Amygdala (tissue), 56 donors: ENCODE measurements at places on chromosomes 6 and 20.

- DNase-seq, result no peak
Observed at GRCh38 chr20:31573555-31574321, 31.4 kb upstream of the ID1 start.

GRCh38 chr6:27558028-27558724, 85.3 kb upstream of the ZNF184 start:
- no peak for DNase-seq

DNA sequence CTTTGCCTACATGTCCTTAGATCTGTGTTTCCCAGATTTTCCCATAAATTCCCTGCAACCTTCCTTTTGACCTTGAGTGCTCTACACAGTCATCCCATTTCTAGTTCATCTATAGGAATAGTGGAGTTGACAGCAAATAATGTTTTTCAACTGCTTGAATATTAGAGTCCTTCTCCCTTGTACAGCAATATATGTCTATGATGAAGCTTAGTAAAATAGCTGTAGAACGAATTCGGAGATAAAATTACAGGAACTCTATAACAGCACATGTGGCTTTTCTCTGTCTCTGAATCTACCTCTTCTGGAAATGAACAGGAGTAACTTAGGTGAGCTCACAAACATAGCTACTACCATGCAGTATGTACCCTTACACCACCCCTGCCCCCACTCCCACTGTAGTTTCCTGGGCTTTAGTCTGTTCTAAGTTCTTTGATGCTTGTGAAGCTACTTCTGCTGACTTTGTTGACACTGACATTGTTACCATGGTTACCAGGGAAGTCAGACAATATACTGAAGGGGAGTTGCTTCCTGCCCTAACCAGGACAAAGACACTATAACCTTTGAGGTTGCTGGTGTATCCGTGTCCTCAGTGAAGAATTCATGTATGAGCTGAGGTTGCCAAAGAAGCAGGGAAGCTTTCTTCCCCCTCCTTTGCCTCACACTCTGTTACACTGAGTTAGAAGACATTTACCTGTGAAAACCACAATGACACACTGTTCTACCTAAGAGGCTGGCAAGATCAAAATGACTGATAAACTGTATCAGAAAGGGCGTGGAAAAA, 35.8 kb upstream of the SHLD1 start:
- DNase-seq, result no peak

DNA sequence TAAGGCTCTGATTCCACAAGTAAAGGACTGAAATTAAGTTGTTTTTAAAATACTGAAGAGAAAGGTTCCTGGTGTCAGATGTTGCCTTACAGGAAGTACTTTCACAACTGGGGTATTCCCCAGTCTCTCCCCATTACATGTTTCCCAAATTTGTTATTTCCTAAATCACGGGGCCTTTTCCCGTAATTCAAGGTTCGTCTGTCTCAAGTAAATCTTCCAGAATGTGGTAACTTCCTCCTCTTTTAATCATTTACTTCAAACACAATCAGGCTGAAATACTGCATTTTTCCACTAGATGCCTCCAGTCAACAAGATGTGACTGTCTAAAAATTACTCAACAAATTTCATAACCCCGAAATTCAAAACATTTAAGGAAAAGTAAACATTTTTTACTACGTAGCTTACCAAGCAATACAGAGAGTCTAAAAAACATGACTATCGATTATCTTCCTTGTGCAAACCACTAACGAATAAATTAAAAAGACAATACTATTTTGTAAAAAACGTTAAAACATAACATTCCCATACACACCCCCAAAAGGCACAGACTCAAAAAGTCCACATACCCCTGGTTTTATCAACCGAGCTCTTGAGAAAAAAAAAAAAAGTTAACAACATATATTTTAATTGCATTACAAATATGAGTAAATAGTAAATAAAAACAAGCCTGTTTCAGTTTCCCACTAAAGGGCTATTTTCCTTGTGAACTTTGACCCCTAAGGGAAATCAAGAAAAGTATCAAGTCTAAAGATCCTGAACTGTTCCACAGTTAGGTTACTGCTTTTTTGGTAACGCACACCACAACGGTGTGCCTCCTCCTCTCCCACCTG, 1.7 kb downstream of the SOD2 start:
- DNase-seq, result no peak

DNA sequence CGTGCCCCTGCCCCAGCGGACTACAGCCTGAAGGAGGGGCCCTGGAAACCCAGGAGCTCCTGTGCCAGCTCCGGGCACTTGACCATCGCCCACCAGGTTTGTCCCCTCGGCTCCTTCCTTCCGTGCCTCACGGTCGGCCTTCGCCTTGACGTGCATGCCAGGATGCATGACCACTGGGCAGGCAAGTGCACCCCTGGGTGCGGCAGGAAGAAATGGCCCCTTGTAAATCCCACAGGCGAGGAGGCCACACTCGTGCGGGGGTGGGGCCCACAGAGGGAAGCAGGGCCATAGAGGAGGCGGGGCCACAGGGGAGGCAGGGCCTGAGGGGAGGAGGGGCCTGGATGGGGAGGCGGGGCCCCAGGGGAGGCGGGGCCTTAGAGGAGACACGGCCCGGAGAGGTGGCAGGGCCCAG, 81.7 kb downstream of the YTHDF1 start:
- DNase-seq, result no peak

DNA sequence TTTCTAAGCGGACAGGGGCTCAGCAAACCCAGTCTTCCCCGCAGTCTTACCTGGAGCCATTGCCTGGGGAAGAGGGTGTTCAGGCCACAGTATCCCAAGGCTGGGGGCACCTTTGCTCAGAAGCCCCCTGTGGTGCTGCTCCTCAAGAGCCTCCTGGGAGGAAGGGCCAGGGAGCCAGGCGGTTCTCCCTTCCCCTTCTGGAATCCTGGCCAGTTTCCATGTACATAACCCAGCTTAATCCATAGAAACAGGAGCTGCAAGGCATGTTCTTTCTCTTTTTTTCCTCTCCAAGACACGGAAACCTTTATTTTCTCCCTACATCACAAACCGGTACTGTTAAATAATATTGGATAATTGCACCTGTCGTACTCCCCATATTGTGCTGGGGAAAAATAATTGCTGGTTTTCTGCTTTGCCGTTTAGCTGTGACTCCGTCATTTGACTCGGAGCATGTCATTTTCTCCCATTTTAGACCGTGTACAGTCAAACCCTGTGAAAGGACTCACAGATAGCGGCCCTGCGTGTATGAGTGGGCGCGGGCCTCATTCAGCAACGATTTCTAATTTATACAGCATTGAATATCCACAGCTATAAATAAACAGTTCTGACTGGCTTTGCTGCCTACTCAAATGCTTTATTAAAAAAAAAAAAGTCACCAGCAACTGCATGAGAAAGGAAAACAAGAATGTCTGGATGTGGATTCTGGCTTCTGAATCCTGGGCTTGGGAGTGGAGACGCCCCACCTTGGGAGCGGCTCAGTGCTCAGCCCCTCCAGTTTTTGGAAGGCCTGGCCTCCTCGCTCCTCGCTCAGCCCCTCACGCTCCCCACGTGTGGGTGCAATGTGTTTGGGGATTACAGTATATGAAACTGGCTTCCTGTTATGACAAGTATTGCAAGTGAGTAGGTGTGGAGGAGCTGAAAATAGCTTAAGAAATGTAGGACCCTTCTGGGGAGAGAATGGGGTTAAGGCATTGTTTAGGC, 67.3 kb downstream of the ADTRP start:
- no peak for DNase-seq

DNA sequence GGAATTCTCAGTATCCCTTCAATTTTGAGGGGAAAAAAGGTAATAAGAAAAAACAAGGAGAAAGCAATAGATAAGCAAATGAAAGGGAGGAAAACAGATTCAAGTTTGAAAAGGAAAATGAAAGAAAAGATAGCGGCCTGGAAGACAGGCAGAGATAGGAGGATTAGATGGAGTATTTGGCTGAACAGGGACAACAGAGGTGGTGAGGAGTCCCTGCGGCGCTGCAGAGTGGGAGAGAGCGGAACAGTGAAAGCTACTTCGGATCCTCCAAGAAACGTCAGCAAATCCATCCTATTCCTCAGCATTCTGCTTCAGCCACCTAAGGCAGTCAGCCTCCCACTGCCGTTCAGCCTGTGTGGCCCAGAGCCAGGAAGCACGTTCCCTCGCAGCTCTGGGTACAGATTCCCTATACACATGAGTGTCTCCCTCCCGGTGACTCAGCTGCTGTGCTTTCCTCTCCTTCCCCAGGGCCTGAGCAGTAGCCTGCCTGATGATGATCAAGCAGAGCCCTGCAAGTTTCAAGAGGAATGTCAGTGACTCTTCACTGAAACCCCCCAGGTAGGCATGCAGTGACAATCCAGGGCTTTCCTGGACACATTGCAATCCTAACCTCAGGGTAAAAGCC, 43.4 kb upstream of the CDYL start:
- DNase-seq, result no peak

- no peak for DNase-seq
Observed at GRCh38 chr6:78487401-78487800, 379.9 kb upstream of the IRAK1BP1 start.

DNA sequence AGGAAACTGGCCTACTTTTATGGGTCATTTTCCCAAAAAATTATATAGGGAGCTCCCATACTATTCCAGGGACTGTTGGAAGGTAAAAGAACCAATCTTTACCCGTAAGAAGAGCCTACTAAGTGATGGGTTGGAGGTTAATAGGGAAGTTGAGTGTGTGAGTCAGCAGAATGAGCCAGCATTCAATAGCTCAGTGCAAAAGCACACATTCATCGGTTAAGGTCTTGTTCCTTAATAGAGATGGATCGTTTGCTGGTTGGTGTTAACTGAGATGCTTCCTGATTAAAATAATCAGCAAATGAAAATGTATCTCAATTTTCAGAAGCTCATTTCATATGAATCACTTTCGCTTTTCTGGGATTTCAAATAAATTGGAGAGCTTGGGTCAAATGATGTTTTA, 115.3 kb upstream of the MRPS10 start:
- no peak for DNase-seq
